ENCODE measurements at places on chromosomes 6 and 20.
A peak's percentile ranks its signal among the peaks of the same experiment; 100 is the strongest.

DNA sequence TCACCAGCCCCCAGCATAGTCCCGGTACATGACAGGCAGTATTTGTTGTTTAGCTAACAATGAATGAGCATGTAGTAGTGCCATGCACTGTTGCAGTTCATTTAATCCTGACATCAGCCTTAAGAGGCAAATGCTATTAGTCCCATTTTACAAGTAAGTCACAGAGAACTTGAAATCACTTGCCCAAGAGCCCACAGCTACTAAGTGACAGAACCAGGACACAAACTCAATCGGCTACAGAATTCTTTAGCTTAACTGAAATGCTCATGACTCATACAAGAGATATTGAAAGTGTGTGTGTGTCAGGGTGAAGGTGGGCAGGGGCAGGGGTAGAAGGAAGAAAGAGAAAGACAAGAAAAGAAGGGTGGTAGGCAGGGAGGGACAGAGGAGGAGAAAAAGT is 52.7 kb downstream of the UNC5CL start:
- DNase-seq = no peak

GRCh38 chr6:149354009-149354408 is 36.5 kb downstream of the TAB2 start:
- DNase-seq = no peak

DNA sequence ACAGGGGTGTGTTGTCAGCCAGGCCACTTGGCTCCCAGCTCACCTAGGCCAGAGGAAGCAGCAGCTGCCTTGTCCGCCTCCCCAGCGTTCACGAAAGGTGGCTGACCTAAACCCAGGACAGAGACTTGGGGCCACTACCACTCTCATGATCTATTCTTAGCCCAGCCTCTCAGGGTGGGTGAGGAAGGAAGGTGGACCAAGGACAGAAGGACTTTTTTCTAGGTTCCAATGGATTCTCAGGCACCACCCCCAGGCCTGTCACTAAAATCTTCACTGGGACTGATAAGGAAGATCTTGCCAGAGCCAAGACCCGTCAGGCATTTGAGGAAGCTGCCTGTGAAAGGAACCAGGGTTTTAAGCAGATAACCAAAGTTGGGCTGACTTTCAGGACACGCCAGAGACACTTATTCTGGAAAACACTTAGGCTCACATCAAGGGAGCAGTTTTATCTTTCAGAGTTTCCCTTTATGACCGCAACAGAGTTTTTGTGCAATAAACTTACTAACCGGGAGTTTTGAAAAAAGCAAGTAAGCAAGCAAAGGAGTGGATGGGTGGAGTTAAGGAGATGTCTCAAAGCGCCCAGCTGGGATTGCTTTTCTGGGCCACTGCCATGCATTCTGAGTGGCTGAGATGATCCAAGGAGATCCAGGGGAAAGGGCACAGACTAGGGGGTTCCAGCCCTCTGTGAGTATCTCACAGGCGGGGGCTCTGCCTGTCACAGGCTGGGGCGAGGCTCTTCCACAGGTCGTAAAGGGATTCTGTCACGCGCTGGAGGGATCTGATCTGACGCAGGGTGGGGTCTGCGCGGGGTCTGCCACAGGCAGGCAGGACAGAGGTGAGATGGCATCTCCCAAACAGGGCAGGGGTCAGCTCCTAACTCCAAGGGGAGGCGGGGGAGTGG is 989 bp downstream of the FITM2 start:
- DNase-seq = no peak

GRCh38 chr6:167664678-167665660 is 161.7 kb upstream of the AFDN start:
- no peak for DNase-seq

- DNase-seq = peak; percentile 16
These were observed 312 bp downstream of the TXNDC5 start for GRCh38 chr6:7910298-7910653.

DNA sequence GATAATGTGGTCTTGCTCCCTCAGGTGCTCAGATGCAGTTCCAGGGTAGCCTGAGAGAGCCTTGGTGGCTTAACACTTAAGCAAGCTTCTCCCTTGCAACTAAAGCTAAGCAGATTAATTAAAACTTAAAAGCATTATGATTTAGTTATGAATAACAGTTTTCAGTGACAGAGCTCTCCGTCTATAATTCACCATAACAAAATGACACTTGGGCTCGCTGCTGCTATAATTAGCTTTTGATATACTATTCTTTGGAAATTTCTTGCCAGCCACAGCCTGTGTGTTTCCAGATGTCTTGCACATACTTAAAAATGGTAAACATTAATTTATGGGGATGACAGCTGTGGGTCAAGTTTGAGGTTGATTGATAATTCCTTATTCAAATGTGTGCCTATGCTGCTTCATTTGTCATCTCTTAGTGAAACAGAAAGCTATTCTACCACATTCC is 380.5 kb downstream of the TFAP2B start:
- DNase-seq = no peak

GRCh38 chr6:127397729-127398630 is 54.6 kb upstream of the ECHDC1 start:
- DNase-seq = no peak

Measured in activated CD4-positive, alpha-beta T cell treated with anti-CD3 and anti-CD28 coated beads, Interleukin-2, Interleukin-4, amounts not matched to agents 100 ng/mL and 50 ng/mL, durations not matched to agents 16 hours and 8 hours (primary cell).